ENCODE measurements at places on chromosomes 3 and 15. TPM values are rescaled to one million over a fixed set of nuclear protein-coding genes. Genes with fewer than 3 reads are reported as not detected.

- H3K27me3 ChIP-seq: no peaks in the 10 kb centered on the region
- no peak overlapping the region for H3K4me3 ChIP-seq
- no peak for DNase-seq
- H3K4me1 ChIP-seq: peaks cover 5% of the 10 kb centered on the region
- no peaks in the 10 kb centered on the region for H3K36me3 ChIP-seq
- no peak overlapping the region for H3K27ac ChIP-seq
Observed at GRCh38 chr3:181629029-181629428, 82.7 kb upstream of the SOX2 start.

DNA sequence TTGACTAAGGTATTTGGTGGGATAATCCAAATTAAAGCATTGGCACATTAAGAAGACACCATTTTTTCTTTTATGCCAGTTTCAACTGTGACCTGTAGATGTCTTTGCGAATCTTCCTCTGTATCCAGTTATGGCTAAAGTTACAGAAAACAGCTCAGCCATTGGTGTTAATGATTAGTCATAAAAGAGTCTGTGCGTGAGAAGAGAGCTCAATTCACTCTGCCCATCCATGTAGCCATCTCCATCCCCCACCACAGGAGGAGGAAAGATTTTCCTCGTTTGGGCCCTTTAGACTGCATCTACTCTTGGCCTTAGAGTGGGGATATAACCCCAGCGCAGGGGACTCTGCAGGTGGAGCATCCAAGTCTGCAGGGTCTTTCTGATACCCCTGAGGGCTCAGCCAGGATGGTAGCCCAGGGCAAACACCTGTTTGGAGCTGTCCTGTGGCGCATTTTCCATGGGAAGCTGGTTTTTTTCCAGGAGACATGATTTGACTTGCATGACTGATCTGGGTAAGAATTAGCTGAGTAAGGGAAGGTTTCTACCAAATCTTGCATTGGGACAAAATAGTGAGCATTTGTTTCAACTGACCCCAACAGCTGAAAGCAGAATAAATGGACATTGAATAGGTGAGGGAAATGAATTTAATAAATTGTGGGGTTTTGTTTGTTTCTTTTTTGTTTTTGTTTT is 29.5 kb downstream of the NANOGP8 start:
- no peak overlapping the region for H3K4me3 ChIP-seq
- H3K27me3 ChIP-seq: no peaks in the 10 kb centered on the region
- no peaks in the 10 kb centered on the region for H3K36me3 ChIP-seq
- no peak for DNase-seq

DZIP3 gene
- 16.1 TPM for total RNA-seq

DLL4 gene
- 6.3 TPM for total RNA-seq
